ENCODE measurements at places on chromosomes 3 and 15.

DNA sequence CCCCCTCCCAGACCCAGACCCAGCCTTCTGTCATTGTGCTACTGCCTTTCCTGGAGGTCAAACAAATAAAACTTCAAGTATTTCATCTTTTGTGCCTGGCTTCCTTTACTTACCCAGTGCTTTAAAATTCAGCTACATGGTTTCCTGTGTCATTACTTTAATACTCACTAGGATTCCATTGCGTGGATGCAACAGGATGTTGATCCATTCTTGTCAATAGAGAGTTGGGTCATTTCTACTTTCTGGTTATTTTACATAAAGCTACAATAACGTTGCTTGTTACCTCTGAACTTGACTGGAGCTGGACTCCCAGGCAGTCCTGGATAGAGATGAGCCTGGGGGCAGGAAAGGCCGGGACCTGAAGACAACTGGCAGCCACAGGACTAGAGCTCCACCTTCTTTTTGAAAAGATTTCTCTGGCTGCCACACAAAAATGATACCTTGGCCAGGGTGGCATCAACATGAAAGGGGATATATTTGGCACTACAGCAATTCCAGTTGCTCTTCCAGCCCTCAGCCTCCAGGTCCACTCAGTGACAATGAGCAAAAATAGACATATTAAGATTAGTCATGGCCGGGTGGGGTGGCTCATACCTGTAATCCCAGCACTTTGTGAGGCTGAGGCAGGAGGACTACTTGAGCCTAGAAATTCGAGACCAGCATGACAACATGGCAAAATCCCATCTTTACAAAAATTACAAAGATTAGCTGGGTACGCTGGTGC is 23.3 kb upstream of the HEG1 start:
- DNase-seq, result no peak

DNA sequence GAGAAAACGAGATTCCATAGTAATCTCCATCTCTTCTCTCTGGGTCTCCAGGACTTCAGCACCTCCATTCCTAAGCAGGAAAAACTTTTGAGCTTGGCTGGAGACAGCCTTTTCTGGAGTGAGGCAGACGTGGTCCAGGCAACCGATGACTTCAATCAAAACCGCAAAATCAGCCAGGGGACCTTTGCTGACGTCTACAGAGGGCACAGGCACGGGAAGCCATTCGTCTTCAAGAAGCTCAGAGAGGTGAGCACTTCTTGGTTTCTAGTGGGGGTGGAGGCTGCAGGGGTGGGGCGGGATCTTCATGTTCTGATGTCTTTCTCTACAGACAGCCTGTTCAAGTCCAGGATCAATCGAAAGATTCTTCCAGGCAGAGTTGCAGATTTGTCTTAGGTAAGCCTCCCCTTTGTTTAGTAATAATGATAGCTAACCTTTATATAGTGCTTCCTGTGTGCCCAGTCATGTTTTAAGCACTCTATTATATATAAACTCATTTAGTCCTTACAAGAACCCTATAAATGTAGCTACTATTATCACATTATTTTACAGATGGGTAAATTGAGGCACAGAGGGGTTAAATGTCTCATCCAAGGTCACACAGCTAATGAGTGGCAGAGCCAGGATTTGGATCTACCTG is 35.0 kb upstream of the TATDN2 start:
- DNase-seq, result no peak

- no peak for DNase-seq
Measured at GRCh38 chr15:99845009-99845408, 111.8 kb upstream of the LYSMD4 start.

DNA sequence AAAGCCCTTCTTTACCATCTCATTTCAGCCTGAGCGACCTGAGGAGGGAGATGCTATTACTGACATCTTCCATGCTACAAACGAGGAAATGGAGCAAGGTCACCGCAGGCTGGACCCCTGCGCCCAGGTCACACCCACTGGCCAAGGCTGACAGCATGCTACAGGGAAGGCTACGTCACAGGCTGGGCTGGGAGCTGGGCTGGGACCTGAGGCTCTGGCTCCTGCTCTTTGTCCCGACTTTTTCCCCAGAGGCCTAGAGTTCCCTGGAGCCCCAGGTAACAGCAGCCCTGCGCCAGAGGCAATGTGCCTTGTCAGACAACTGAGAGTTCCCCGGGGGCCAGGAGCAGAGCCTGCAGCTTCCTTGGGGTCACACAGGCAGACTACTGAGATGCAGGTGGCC is 87.2 kb downstream of the IQSEC1 start:
- no peak for DNase-seq

DNA sequence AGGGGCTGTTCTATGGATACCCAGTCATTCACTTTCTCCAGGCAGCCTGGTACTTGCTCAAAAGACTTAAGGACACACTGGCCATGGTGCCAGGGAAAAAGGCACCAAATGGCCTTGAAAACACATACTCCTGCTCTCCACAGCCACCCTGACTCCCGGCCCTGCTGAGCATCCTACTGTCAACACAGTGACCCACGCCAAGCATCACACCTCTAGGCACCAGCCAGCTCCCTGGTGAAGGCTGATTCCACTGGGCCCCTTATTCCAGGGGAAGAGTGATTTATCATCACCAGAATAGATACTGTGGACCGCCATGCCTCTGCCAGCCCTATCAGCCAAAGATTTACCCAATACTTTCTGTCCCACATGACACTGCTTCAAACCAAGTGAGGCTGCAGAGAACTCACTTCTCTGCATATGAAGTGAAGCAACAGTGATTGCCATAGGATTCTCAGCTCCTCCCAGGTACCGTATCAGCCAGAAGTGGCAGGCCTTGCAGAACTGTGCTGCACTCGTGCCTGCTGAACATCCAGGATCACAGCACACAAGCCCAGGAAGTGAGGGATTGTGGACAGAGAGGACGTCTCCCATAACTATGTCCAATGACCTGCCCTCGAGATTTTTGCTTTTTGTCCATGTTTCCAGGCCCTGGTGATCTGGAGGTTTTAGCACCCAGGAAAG is 63.7 kb downstream of the WHAMM start:
- DNase-seq, result no peak

Data from urinary bladder (tissue), 4 donors.